ENCODE measurements at places on chromosomes 12 and 14. TPM values are rescaled to one million over a fixed set of nuclear protein-coding genes. Genes with fewer than 3 reads are reported as not detected.

Gene OR6C76
- polyA plus RNA-seq: not detected

Gene NXPH4
- polyA plus RNA-seq: 2.4 TPM

Gene GNB3
- polyA plus RNA-seq: 3.7 TPM

Gene FGF6
- polyA plus RNA-seq: not detected

GRCh38 chr14:87205811-87206210 lies 787.2 kb downstream of the GALC start:
- no peak for DNase-seq

DNA sequence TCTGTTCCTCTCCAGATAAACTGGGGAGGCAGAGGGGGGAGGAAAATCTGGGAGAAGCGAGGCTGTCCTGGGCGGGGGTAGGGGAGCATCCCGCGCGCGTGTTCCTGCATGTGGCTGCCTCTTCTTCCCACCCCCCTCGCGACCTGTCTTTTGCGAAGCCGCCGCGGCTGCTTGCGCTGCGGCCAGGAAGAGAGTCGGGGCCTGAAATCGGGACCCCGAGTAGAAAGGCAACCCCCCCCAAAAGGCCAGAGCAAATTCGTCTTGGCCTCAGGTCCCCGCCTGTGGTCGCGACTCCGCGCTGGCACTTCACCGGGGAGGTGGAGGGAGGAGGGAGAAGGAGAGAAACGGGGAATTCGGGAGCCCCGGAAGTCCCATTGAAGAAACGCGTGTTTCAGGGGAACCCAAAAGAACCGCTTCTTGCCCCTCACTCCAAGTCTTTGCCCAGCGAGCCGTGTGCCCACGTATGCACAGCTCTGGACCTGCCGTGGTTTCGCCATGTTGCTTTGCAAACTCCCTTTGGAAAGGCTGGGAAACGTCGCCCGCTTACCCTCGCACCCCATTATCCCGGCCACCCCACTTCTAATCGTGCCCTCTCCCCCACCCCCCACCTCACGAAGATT lies 944 bp downstream of the CCND2 start:
- DNase-seq: no peak

- DNase-seq: no peak
These were observed at the start of gene KRT4 for GRCh38 chr12:52813885-52814709. Gene KRT4 (minus strand): TSS chr12:52814116. CDS start chr12:52814058, 58 bp downstream.

DNA sequence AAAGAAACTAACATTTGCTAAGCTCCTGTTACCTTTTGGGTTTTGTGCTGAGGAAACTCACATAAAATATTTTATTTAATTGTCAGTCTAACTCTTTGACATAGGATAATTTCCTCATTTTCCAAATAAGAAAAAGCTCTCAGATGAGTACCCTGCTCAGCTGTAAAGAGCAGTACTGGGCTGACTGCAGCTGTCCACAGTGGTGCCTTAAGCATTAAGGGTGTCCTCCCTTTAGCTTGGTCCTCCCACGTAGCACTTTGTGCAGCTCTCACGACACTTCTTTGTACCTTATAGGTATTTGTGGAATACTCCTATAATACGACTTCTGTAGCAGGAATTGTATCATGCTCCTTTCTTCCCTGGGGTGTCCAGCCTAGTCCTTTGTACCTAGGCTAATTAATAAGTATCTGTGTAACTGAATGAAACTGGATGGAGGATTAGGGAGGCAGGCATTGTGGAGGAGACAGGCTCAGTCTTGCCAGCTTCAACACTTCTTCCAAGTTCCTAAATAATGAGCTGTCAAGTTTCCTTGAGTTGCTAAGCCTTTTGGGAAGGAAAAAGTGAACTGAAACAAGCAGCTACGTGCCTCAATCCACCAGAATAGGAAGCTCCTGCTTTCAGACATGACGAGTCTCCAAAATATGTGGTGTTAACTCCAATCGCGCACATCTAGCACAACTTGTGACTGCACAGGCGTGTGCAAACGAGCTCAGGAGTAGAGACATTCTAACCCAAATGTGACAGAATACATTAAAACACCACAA lies 123.0 kb downstream of the SLC38A4 start:
- no peak for DNase-seq

- DNase-seq: no peak
These were observed 63.3 kb downstream of the GTF2A1 start for GRCh38 chr14:81157431-81157830.

DNA sequence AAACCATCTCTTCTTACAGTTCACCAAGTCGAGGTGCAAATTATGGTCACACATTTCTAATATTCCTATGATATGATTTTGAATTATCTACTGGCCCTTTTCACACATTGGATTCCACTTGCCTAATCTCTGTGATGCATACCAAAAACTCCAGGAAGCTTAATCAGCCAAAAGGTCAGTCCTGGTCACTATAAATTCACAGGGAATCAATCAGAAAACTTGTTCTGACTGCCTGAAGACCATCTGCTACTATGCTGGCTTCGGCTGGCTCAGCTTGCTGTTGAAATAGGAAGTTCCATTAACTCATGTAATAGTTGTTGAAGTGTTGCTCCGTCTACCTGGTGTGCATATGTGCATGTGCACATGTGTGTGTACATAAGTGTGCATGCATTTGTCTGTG lies 142.8 kb upstream of the FLRT2 start:
- DNase-seq: no peak

GRCh38 chr14:71589609-71590008 lies 342.6 kb upstream of the RGS6 start:
- DNase-seq: no peak

- DNase-seq: no peak
These were observed 118.0 kb upstream of the G2E3 start for GRCh38 chr14:30440961-30441360.

GRCh38 chr12:70260646-70261045 lies 17.4 kb downstream of the CNOT2 start:
- DNase-seq: no peak
